GM23248 (cell line): ENCODE measurements at places on chromosomes 6 and 20.

DNA sequence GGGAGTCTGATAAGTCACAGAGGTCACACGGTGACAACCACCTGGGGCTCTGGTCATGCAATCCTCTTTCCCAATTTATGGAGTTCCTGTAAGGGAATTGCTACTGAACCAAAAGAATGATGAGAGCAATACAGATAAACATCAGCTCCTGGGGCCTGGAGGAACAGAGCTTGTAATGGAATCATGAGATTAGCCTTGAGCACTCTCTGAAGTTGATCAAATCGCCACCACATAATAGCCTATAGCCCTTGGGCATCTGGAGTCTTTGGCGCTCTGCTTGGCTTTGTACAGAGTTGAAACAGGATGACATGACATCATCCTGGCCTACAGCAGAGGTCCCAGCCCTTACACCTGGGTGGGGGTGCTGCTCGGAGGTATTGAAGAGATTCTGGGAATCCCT lies 154.3 kb upstream of the DTNBP1 start:
- DNase-seq: no peak

DNA sequence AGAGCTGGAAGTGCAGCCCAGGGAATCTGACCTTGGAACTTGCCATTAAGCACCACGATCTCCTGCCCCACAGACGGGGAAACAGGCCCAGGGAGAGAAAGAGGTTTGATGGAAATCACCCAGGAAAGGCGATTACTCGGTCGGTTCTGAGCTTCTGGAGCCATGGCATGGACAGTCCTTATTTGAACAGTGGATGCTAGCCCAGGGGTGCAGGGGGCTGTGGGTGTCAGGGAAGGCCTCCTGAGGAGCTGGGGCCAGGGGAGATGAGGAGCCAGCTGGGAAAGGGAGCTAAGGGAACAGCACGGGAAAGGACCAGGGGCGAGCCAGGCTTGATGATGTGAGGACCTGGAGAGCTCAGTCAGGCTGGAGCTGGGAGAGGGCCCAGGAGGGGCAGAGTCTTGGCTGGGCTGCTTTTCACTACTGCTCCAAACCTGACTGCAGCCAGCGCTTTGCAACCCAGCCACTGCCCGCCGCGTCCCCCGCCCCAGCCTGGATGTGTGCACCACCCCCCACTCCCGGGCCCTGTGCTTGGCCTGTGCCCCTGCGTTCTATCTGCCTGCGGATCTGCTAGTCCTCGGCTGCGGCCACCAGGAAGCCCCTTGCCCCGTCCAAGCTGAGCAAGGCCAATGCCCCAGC lies 17.8 kb downstream of the SUN5 start:
- DNase-seq: no peak

GRCh38 chr6:35388772-35389352 lies 46.5 kb downstream of the PPARD start:
- DNase-seq: no peak

- peak; percentile 51 for DNase-seq
These were observed 146.2 kb upstream of the ECI2 start for GRCh38 chr6:4281341-4282293.

- DNase-seq: peak; percentile 33
These were observed 914 bp downstream of the SNAP91 start for GRCh38 chr6:83707829-83708545.

- peak; percentile 61 for DNase-seq
These were observed 74.2 kb downstream of the TOX2 start for GRCh38 chr20:43988867-43989266.

- DNase-seq: peak; percentile 71
These were observed 34.5 kb upstream of the HBS1L start for GRCh38 chr6:135088818-135089809.

DNA sequence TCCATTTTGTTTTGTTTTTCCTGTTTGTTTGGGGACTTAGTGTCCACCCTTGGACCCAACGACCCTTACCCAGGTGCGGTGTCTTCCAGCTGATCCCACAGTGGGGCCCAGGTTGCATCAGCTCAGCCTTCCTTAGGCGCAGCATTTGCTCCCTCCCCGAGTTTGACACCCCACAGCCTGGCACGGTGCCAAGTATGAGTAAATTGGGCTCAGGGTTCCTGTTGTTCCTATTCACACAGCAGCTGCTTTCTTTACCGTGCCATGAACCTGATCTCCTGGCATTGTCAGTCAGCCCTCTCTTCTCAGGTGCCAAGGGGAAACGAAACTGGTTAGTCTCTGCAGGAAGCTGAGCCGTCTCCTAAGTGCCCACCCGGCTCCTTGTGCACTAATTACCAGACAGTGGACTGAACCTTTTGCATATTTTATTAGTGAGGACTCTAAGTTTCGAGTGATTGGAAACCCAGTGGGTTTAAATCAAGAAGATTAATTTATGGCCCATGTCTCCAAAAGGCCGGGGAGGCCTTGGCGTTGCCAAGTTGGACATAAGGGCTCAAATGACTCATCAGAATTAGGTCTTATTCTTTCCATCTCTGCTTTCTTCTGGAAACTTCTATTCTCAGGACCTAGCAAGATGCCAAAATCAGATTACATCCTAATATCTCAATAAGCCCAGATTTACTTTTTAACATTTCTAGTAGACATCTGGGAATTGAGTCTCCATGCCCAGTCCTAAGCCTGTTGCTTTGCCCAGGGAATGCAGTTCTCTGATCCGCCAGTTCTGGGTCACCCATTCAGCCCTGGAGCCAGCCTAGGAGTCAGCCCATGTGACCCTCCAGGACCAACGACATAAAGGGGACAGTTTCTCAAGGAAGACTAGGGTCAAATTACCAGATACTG lies 68.8 kb downstream of the TSHZ2 start:
- peak; percentile 69 for DNase-seq

GRCh38 chr6:109452181-109452580 lies 3.4 kb downstream of the MICAL1 start:
- DNase-seq: no peak

DNA sequence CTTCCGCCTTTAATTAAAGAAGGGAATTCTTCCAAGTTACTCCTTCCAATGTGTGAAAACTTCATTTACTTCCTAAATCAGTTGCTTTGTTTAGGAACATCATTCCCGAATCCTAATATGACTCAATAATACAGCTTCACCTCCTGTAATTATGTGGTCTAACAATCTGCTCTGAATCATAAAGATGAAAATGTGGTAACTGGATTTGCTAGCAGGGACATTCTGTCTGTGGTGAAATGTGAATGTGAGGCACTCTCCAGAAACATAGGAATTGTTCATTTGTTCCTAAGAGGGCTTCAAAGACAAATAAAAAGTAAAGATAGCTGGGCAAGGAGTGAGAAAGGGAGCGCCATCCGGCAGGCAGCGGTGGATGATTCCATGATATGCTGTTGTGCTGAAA lies 678.1 kb downstream of the KIF16B start:
- DNase-seq: peak; percentile 18

- DNase-seq: no peak
These were observed 14.0 kb downstream of the NRN1 start for GRCh38 chr6:5992551-5993225.

DNA sequence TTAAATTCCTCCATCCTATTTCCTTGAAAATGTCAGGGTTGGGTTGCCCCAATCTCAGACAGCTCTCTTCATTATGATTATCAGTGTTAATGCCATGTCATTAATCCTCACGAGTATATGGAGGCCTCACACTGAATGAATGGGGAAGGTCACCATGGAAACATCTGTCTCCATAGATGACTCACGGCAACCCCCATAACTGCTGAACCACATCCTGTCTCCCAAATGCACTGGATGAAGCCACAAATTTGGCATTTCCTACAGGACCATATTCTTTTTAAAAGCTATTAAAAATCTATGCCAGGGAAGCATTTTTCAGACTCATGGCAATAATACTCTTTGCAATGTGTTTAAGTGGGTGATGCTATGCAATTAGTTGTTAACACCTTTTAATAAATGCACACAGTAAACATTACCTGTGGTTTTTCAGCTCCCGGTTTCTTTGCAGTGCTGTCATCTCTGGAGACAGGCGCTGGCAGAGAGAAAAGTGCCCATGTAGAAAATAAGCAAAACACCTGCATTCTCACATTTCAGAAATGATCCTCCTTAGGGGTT lies 80.1 kb upstream of the PTPRK start:
- peak; percentile 96 for DNase-seq

DNA sequence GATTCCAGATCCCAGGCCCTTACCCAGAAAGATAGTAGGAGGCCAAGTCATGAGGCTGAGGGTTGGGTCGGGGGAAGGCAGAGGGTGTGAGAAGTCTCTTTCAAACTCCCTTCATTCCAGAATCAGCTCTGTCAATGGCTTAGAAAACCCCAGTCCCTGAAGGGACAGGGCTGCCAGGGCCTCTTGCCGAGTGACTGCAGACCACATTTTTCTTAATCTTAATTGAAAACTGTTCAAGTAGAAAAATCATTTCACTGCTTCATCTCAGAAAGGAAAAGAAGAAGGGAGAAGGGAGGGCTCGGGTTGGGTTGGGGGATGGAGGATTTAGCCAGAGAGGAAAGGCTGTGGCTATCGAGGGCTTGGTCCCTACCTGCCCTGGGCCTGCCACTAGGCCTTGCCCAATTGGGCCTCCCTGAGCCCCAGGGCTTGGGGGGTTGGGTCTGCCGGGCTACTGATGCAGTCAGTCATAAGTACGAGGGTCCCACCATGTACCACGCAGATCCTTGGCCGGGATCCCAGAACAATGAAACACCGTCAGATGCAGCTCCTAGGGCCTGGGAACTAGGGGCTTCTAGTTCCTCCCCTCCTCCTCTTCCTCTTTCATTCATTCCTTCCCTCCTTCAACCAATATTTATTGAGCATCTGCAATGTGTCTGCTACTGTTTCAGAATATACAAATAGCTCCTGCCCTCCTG lies 44.0 kb upstream of the CTNNBL1 start:
- DNase-seq: no peak

GRCh38 chr6:109769213-109769612 lies 78.1 kb downstream of the FIG4 start:
- no peak for DNase-seq

DNA sequence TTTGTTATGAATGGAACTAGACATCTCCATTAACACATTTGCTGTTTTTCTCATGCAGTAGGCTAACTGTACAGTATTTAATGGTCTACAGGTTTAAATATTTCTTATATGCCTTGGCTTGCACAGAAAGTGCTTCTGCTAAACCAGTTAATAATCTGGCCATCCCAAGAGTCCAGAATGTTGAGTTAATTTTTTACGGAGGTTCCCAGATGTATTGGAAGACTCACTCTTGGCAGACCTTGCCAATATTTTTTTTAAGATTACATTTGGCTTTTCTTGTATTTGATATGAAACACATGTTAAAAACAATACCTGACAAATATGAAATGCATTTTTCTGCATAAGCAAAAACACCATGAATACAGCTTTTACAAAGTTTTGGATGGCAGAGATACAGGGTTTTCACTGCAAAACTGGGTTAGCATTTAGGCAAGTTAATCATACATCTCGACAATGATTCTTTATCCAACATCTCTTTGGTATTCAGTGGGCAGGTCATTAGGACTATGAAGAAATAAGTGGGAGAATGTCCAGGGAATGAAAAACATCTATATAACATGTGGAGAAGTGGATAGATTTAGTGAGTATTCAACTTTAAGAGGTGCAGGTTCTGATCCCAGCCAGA lies 94.0 kb downstream of the SGK1 start:
- DNase-seq: peak; percentile 71

DNA sequence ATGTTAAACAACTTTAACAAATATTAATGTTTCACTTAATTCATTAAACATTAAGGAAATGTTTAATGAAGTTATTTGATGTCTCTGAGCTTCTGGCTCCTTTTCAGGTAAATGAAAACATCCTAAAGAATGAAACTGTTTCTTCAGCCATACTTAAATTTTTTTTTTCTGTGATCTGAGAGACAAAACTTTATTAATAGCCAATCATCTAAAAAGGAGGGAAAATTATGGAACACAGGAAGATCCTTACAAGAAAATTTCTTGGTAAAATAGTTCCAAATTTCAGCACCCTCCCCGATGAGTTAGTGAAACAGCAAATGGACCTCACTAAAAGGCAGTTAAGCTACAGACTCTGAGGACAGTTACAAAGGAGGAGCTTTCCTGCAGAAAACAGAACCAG lies 185.2 kb downstream of the REV3L start:
- no peak for DNase-seq

GRCh38 chr6:51365566-51365965 lies 546.9 kb downstream of the TFAP2B start:
- DNase-seq: no peak

GRCh38 chr20:36202891-36203338 lies 33.4 kb upstream of the AAR2 start:
- peak; percentile 55 for DNase-seq

- DNase-seq: no peak
These were observed 515.7 kb downstream of the FRK start for GRCh38 chr6:115544765-115545671.

DNA sequence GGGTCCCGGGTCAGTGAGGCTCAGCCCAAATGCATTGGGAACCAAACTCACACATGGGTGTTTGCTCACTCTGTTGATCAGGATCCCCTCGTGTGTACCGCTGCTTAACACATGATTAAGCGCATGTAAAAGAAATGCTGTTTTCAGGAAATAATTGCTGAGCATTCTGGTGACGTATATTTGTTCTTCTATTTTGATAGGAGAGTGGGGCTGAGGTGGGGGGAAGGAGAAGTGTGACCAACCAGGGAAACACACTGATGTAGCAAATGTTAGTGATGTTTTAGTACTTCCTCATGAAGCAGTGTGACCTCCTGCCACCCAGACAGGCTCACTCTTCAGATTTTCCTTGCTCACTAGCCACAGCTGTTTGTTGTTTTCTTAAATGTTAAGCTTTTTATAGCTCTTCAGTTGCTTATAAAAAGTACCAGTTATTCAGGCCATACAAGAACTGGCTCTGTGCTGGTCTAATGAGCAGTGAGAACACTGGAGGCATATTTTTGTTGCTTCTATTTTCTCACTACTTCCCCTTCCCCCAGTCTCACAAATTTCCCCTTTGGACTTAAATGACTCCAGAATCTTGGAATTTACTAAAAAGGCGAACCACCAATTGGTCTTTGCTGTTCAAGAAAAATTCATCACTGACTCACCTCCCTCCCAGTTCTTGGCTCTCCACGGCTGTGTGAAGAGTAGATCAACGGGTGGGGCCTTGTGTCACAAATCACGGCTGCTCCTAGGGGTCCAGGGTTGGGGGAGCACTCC lies 79.2 kb upstream of the BACH2 start:
- DNase-seq: peak; percentile 82

GRCh38 chr20:44018259-44018941 lies 103.7 kb downstream of the TOX2 start:
- DNase-seq: peak; percentile 90

- DNase-seq: no peak
These were observed 55.9 kb upstream of the NAA20 start for GRCh38 chr20:19961293-19961692.

- DNase-seq: no peak
These were observed 30.1 kb downstream of the KIF25 start for GRCh38 chr6:168027521-168027920.

GRCh38 chr6:130853555-130854183 lies 26.5 kb downstream of the SMLR1 start:
- peak; percentile 86 for DNase-seq

- no peak for DNase-seq
These were observed 202.1 kb downstream of the NFATC2 start for GRCh38 chr20:51340451-51340840.

DNA sequence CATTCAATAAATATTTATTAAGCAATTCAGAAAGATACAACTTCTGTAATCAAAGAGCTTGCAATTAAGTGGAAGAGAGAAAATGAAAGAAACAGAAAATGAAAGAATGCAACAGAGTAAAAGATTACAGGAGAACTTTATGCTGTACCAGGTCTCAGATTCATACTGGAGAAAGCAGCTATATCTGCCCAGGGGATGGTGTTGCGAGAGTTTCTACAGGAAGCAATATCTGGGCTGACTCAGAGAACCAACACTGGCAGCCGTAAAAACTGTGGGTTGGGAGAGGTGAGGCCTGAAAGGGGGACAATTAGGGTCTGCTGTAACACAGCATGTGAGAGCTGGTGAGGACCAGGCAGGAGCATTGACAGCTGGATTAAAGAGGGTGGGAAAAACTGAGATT lies 256.7 kb upstream of the TCF21 start:
- DNase-seq: peak; percentile 79
